ENCODE measurements at places on chromosomes 5 and 9. TPM values are rescaled to one million over a fixed set of nuclear protein-coding genes. Genes with fewer than 3 reads are reported as not detected.

TLX3 gene
- total RNA-seq, result not detected

PDE6A gene
- 1.5 TPM for total RNA-seq

EQTN gene
- not detected for total RNA-seq

GABRG2 gene
- 0.48 TPM for total RNA-seq

DENND4C gene
- 117 TPM for total RNA-seq

PIP5KL1 gene
- total RNA-seq, result not detected

FST gene
- total RNA-seq, result 25.7 TPM

MARCOL gene
- not detected for total RNA-seq

GRXCR2 gene
- total RNA-seq, result not detected

RAB24 gene
- 38.2 TPM for total RNA-seq

SLIT3 gene
- total RNA-seq, result 60.5 TPM

MEF2C gene
- 24.3 TPM for total RNA-seq

TSLP gene
- total RNA-seq, result not detected

SH2D3C gene
- total RNA-seq, result 3.8 TPM

LECT2 gene
- total RNA-seq, result not detected

GCNT1 gene
- total RNA-seq, result 40.2 TPM

IFNA8 gene
- total RNA-seq, result not detected
